WTC11 (cell line): ENCODE measurements at places on chromosomes 3 and 15.

GRCh38 chr15:78841891-78842290 lies 30.6 kb upstream of the ADAMTS7 start:
- no peak for DNase-seq

- no peak for DNase-seq
Observed at GRCh38 chr3:58608648-58609047, 31.5 kb upstream of the FAM107A start.

- DNase-seq, result no peak
Observed at GRCh38 chr15:93044301-93045190, 44.5 kb downstream of the RGMA start.

- DNase-seq, result no peak
Observed at GRCh38 chr15:80288131-80288530, 36.1 kb upstream of the CTXND1 start.

GRCh38 chr3:127339928-127340861 lies 52.3 kb upstream of the PRR20G start:
- DNase-seq, result no peak

- DNase-seq, result no peak
Observed at GRCh38 chr3:42012383-42012934, 50.6 kb upstream of the ULK4 start.

GRCh38 chr3:77539677-77540076 lies 499.8 kb downstream of the ROBO2 start:
- no peak for DNase-seq

DNA sequence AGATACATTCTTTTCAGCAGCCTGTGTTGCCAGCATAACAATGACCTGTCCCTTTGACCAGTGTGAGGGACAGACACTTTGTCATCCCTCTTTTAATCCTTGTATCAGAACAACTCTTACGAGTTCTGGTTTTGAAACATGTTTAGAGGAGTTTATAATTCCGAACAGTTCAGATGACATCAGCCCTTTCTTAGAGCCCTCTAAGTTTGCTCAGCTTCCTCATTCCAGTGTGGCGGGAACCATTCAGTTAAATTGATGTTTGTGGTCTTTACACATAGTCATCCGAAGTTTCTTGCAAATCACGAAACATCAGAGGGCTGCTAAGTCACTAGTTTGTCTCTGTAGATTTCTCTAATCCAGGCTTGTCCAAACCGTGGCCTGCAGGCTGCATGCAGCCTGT lies 102.5 kb downstream of the AKAP13 start:
- DNase-seq, result no peak

DNA sequence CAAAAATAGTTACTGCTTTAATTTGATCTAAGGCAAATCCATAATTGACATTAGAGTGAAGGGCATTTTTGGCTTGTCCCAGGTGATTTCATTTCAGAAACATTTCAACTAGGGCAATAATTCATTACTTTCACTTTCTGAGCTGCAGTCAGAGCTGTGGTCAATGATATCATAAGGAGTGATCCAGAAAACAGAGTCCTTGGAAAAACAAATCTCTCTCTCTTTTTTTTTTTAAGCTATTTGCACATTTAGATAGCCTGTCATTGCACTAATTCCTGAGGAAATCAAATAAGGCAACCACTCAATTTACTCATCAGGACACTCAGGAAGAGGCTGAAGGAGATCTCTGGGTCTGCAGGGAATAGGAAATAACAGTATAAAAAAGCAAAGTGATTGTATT lies 269.5 kb upstream of the LRRC3B start:
- no peak for DNase-seq

- no peak for DNase-seq
Observed at GRCh38 chr3:39937315-39937714, 127.9 kb downstream of the MYRIP start.

- no peak for DNase-seq
Observed at GRCh38 chr3:71062037-71062932, 521.2 kb downstream of the FOXP1 start.

GRCh38 chr15:27218426-27218825 lies 247.4 kb downstream of the GABRG3 start:
- no peak for DNase-seq

DNA sequence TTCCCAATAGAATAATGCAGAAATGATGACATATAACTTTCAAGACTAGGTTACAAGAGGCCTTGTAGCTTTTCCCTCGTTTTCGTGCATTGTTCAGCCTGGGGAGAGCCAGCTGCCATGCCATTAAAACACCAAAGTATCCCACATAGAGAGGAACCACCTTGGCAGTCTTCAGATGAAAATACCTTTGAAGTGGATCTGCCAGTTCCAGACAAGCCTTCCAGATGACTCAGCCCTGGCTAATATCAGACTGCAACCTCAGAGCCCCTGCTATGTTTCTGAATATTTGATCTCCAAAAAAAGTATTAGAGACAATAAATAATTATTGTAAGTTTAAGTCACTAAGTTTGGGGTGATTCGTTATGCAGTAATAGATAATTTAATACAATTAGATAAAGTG lies 294.3 kb upstream of the GBE1 start:
- no peak for DNase-seq

DNA sequence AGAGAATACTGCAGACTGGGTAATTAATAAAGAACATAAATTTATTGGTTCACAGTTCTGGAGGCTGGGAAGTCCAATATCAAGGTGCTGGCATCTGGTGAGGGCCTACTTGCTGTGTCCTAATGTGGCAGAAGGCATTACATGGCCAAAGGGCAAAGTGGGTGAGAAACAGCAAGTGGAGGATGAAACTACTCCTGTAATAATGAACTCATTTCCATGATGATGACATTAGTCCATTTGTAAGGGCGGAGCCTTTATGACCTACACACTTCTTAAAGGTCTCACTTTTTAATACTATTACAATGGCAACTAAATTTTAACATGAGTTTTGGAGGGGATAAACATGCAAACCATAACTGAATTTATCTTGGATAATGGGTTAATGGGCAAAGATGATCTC lies 139.6 kb upstream of the SGO1 start:
- no peak for DNase-seq

DNA sequence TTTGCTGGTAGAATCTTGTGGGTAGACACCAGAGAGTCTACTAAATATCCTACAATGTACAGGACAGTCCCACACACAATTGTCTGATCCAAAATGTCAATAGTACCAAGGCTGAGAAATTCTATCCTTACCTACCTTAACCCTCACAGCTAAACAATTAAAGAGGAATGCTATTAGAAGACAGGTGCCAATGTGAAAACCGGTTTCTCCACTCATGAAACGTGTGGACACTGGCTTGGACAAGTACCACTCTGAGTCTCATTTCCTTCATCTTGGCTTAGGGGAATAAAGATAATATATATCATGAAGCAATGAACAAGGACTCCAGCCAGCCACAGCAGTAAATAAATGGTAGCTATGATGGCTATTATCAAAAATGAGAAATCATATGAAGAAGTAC lies 90.2 kb downstream of the RFTN1 start:
- no peak for DNase-seq

DNA sequence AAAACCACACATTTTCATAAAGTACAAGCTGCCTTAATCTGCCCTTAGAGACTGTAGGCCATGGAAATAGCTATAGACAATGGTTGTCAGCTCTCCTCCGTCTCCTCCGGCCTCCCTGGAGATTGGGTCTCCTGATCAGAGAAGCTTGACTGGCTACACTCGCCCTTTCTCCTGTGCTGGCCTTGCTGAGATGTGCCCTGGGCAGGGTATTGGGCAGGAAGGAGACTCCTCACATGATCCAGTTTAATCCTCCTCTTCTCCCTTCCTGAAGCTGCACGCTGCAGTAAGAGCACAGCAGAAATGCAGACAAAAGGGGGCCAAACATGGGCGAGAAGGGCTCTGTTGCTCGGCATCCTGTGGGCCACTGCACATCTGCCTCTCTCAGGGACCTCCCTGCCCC lies at the start of gene SLC24A5:
SLC24A5 (plus strand) TSS at position 246 of the 400 bp plus-strand sequence; CDS start at position 301, 55 bp downstream.
- DNase-seq, result no peak

- peak; percentile 45 for DNase-seq
Observed at GRCh38 chr3:71581457-71582035, 2.0 kb downstream of the FOXP1 start.

GRCh38 chr3:59862686-59863085 lies 812.9 kb upstream of the CFAP20DC start:
- no peak for DNase-seq

DNA sequence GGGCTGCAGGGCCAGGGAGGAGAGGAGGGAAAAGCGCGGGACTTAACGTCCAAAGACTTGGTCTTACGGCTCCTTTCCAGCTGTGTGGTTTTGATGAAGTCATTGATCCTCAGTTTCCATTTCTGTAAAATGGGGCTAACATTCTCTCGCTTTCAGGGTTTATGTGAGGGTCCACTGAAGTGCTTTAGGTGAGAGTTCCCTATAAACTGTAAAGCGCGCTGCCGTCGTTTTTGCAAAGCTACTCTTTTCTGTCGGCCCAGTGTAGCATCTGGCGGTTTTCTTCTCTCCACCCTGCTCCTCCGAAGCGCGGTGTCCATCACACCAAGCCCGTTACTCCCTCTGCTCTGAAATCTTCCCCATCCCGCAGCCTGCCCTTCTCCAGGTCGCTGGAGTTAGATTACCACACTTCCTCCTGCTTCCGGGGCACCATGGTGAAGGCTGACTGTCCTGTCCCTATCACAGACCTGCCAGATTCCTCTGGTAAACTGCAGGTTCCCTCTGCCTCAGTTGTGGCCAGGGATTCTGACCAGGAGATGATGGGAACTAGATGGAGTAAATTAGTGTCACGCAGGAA lies 702 bp upstream of the DNAJC17 start:
- DNase-seq, result no peak

DNA sequence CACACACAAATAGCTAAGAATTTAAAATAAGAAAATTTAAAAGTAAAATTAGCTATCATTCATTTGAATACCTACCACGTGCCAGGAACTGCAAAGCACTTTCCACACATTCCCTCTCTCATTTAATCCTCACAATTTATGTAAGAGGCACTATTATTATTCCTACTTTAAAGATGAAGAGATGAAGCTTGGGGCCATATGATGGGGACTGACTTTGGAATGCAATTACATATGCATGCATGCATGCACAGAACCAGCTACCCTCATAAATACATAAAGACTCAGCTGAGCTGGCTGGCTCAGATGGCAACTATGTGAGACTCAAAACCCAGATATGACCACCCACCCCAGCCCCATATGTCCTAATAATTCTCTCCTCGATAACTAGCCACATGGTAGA lies 31.7 kb upstream of the THUMPD3 start:
- DNase-seq, result no peak

DNA sequence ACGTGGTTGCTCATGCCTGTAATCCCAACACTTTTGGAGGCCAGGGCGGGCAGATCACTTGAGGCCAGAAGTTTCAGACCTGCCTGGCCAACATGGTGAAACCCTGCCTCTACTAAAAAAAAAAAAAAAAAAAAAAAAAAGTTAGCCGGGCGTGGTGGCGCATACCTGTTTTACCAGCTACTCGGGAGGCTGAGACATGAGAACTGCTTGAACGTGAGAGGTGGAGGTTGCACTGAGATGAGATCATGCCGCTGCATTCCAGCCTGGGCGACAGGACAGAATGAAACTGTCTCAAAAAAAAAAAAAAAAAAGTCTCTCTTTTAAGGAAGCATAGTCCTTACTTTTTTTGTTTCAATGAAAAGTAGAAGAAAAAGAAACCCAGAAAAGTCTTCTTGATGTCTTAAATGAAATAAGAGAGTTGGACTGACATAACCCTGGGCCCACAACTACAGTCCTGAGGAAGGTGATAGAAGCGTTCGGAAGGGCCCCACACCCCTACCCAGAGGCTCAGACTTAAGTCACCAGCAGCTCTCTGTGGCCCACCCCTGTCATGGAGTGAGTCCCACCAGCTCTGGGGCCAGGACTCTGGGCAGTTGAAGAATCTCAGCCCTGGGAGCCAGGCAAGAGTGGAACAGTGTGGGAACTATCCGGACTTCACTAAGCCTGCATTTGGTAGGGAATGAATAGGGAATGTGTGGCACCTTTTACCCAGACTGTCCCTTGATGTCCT lies 2.6 kb downstream of the NME9 start:
- DNase-seq, result no peak

DNA sequence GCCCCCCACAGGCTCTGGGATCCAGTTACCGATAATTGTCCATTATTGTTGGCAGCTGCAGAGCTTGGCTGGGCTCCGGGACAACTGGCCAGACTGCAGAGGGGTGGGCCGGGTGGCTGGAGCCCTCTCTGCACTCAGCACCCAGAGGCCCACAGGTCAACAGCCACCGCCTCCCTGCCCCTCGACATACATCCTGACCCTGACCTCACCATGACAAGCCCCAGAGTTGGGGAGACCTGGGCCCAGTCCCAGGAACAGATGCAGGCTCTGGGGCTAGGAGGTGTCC lies 22.4 kb downstream of the PTH1R start:
- no peak for DNase-seq

DNA sequence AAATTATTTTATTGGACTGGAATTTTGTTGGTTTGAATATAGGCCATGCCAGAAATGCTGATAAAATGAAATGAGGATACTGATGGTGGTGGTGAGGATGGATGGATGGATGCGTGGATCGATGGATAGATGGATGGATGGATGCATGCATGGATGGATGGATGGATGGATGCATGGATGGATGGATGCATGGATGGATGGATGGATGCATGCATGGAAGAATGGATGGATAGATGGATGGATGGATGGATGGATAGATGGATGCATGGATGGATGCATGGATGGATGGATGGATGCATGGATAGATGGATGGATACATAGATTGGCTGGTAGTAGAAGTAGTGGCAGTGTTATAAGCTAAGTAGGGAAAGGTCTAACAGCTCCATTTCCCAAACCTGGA lies 40.1 kb downstream of the CPN2 start:
- DNase-seq, result no peak

DNA sequence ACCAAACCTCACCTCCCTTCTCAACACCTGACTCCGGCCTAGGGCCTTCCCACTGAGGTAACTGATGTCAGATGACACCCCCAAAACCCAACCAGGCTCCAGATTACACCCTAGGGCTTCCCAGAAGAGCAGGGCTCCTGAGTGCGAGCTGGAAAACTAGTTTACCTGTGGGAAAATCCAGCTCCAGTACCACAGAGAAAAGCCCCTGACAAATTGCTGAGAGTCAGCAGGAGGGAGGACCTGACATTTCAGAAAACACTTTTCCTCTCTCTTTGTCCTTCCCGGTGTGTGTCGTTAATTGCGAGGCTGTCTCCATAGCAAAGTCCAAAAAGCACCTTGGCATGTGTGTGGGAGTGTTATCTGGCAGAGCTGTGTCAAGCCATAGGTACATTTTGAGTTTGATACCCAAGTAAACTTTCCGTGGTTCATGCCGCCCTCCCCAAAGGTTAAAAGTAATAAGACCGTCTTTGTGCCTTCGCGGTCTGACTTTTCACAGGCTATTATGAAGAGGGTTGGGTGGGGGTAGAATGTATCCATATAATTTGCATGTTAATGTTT lies 79.8 kb upstream of the FNDC3B start:
- DNase-seq, result no peak

- DNase-seq, result no peak
Observed at GRCh38 chr3:103295974-103296570, 861.3 kb downstream of the ZPLD1 start.

GRCh38 chr15:78421238-78421965 lies 16.6 kb upstream of the IREB2 start:
- DNase-seq, result no peak
